ENCODE measurements at places on chromosomes 16 and 17. TPM values are rescaled to one million over a fixed set of nuclear protein-coding genes. Genes with fewer than 3 reads are reported as not detected.

The SYCE1L gene
- total RNA-seq = 0.66 TPM

DNA sequence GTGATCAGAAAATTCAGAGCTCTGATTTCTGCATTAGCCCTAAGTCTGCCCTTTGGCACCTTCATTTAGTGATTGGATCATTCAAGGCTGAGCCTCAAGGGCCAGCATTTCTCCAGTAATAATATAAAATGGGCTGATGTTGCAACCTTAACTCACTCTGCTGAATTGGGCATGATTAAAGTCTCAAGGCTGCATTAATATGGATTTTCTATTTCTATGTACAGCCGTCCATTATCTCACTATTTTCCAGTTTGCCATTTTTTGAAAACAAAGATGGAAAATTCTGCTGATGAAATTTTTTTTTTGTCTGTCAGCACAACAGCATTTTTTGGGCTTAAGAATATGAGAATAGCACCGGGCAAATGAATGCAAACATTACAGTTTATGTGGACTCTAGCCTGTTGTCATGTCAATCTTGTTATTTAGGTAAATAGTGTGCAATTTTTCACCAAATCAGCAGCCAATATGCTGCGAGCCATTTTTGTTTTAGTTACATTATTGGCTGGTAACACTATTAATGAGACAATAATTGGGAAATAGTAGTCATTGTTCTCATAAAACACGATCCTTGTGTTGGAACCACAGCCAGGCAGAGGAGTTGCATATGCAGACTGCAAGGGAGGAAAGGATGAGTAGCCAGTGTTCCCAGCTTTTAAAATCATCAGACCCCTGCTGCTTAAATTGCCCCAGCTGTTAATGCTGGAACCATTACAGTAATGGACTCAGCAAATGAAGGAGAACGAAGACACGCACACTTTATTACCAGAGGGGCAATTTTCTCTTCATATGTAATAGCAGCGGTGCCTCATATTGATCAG, 10.5 kb downstream of the FTO start:
- DNase-seq = no peak

The PAQR4 gene
- total RNA-seq = 9.2 TPM

The TANGO6 gene
- total RNA-seq = 10.5 TPM

The NPIPA7 gene
- total RNA-seq = 3.2 TPM

The ITGAX gene
- total RNA-seq = 1.4 TPM

The SLC47A2 gene
- not detected for total RNA-seq

DNA sequence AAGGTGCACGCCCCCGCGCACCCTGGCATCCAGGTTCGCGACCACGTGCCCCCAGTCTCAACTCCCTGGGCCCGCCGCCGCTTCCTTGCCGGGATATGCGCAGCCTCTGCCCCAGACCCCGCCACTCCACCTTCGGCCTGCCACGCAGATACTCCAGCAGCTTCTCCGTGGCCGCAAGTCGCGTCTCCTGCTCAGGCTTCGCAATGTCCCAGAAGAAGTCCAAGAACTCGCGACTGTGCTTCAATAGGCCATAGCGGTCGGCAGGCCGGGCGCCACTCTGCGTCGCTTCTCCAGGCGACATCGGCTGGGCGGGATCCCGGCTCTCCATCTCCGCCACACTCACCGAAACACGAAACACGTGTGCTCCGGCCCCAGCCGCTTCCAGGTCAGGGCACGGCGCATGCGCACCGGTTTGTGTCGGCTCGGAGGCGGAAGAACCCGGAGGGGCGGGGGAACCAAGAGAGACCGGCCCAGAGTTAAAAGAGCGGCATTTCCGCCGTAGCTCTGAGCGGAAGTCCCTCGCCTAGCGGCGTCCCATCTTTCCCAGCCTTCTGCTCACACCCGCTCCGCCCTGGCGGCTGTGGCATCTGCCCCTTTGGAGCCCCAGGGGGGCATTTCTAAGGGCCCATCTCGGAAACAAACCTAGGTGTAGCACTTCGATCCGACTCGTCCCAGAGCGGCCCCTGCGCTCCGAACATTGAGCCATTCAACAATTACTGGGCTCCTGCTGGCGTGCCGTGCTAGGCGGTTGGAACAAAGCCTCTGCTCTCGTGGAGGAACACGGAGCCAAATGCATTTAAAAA, at the start of gene MYBBP1A:
TSS of gene MYBBP1A (minus strand) at position 388 of the 803 bp plus-strand sequence. CDS start at position 328, 60 bp downstream.
- peak; percentile 98 for DNase-seq

GRCh38 chr16:58493756-58494431, 6.0 kb upstream of the NDRG4 start:
- DNase-seq = no peak

The PYDC1 gene
- total RNA-seq = not detected

DNA sequence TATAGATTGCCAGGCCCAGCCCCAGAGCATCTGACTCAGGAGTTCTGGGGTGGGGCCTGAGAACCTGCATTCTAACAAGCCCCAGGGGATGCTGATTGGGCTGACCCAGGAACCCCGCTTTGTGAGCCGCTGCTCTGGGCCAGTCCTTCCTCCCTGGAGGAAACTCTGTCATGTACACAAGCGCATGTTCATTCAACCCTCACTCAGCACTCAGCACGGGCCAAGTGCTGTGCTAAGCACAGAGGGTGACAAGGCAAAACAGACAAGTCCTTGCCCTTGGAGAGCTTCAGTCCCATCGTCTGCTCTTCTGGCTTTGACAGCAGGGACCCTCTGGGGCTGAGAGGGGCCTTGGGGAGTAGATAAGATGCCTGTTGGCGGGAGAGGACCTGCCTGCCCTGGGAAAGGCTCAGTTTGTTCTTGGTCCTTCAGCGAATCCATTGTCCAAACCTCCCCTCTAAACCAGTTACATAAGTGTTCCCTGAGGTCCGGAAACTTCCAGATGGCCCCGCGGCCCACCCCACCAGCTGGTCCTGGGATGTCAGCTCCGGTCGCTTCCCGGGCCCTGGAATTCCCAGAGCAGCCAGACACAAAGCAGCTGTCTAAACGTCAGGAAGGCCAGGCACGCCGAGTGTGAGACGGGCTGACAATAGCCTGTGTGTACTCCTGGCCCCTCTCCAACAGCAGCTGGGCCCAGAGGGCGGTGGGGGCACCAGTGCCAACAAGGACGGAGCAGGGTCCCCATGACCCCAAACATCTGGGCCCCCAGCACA, 88.8 kb downstream of the ZDHHC7 start:
- peak; percentile 90 for DNase-seq

DNA sequence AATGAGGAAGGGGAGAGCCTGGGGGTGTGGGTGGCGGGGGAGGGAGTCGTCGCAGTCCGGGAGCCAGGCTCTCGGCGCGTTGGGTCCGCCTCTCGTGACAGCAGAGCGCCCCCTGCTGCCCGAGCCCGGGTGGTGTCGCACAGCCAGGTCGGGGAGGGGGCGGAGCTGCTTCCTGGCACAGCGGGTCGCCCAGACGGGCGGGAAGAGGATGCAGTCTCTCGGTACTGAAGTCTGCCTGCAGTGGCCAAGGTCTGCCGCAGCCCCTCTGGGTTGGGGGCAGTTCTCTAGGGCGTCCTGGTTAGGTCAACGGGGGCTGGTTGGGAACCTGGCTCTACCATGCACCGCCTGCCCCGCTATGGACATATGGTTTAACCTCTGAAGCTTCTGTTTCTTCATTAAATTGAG, 38.2 kb upstream of the CCDC182 start:
- peak; percentile 70 for DNase-seq

GRCh38 chr17:68658999-68659780, 58.0 kb upstream of the FAM20A start:
- no peak for DNase-seq

DNA sequence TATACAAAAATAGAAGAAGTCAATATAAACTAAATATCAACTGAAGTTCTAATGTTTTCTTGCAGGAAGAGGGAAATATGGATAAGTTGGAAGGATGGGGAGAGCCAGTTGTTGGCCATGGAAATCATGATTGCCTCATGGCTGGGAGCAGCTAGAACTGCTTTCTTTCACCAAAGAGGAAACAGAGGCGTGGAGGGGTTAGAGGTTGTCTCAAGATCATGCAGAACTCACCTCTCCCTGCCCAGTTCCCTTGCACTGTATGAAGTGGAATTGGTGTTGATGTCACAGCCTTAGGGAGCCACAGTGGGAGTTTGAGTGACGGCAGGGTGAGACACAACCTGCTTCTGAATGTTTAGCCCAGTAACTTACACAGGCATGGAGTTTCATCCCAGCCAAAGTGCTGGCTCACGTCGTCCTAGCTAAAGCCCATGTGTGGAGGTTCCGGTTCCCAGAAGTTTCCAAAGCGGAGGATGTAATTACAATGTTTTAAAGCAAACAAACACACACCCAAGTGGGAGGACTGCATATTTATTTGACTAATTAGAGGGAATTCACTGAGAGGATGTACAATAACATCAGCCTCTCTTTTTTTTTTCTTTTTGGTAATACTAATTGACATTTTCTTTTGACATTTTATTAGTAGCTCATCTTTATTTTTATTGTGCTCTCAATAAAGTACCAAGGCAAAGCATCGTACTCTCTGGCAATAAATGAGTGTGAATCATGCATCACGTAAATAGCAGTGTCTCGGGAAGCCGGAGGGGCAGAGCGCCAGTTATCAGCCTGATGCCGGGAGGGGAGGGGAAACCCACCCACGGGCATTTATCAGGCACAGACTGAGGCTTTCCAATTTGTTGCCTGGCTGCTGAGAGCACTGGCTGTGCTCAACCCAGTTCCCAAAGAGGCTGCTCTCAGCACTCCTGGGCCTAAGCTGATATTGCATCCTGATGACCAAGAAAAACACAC, 118.7 kb upstream of the CDH5 start:
- peak; percentile 81 for DNase-seq

Data from left ventricle myocardium inferior (tissue), 1 donor.